CD4-positive, alpha-beta memory T cell (primary cell): ENCODE measurements at places on chromosomes 1 and 21. TPM values are rescaled to one million over a fixed set of nuclear protein-coding genes. Genes with fewer than 3 reads are reported as not detected.

- DNase-seq: no peak
Measured at GRCh38 chr1:6040861-6041415, 4.8 kb upstream of the KCNAB2 start.

DNA sequence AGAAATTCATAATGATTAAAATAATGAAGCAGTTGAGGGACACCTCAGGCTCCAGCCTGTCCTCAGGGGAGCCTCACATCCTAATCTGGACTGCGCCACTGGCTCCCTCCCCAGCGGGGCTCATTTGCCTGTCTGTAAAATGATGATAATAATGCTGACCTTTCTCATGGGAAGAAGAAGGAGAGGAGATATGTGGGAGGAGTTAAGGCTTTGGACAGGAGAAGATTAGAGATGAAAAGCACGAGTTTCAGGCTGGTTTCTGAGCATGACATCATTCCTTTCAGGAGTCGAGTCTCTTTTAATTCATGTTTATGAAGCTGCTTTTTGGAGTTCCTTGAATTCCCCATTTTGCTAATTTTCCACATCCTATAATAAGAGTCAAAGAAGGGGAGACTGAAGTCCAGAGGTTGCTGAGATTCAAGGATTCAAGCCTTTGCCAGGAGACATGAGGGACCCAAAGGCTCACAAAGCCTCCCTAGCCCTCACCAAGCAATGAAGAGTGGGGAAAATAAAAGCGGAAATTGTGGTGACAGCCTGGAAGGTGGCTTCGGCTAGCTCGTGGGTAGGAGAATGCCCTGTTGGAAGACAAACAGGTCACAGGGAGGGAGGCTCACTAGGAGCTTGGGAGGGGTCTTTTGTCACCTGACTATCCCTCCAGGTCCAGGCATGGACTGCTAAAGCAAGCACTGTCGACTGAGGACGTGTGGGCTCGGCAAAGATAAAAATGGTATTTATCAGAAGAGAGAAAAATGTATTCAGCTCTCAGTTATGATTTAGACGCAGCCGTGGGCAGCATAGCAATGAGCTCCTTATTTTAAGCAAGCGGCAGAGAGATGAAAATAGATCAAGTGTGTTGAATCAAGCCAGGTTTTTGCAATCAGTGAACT is 27.5 kb upstream of the STMN1 start:
- DNase-seq: no peak

DNA sequence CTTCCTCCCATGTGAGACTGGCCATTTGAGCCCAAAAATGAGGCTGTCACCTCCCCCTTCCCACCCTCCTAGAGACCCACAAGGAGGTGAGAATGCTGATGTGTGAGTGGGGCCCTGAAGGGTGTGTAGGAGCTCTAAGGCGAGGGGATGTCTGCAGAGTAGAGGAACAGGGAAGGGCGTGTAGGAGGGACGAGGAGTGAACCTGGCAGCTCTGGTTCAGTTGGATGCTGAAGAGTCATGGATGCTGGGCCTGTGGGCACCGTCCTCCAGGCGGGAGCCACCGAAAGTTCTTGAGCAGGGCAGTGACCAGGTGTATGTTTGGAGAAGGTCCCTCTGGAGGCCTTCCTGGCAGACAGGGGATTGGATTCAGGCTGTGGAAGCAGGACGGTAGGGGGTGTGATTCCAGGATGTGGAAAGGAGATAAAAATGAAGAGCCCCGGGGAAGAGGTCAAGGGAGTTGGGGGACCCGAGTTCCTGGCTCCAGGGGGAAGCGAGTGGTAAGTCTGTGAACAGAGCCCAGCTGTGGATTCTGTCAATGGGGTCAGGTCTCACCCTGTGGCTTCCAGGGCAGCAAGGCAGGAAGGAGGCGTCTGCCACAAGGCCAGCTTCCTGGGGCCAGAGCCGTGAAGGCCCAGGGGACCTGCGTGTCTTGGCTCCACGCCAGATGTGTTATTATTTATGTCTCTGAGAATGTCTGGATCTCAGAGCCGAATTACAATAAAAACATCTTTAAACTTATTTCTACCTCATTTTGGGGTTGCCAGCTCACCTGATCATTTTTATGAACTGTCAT is 7.9 kb downstream of the SAMD11 start:
- DNase-seq: no peak

GRCh38 chr1:64001038-64001437 is 202.4 kb upstream of the UBE2U start:
- no peak for DNase-seq

- DNase-seq: peak; percentile 50
Measured at GRCh38 chr1:89721351-89721750, 88.4 kb downstream of the LRRC8C start.

TRIM46 gene
- 8.4 TPM for total RNA-seq

DNA sequence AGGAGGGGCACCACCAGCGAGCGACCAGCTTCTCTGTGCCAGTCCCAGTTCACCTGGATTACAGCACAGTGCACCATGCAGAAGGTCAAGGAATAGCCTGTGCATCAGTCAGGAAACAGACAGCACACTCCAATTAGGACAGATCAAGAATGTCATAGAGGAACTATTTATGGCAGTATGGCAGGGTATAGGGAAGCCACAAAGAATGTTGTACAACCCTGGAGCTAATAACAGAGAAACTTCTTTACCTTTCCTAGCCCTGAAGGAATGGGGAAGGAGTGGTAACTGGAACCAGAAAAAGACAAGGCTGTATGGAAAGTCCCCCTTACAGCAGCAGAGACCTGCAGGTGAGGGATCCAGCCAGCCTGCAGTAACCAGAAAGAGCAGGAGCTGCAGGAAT is 87.8 kb upstream of the USP24 start:
- no peak for DNase-seq

DNA sequence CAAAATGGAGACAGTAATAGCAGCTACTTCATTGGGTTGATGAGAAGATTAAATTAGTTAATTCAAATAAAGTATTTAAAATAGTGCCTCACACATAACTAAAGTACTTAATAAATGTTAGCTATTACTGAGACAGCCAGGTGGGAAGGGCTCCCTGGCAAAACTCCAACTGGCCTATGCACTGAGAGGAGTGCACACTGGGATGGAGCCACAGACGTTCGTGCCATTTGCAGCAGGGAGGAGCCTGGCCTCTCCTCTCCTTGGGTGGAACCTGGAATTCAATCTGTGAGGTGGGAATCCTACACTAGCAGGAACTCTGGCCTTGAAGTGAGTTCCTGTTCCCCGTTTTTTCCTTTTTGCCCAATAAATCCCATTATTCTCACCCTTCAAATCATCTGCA is 28.1 kb downstream of the SLC5A9 start:
- no peak for DNase-seq

LAMB3 gene
- total RNA-seq: 0.38 TPM

GRCh38 chr1:44724955-44725698 is 5.8 kb downstream of the RNU5D-1 start:
- DNase-seq: no peak

DNA sequence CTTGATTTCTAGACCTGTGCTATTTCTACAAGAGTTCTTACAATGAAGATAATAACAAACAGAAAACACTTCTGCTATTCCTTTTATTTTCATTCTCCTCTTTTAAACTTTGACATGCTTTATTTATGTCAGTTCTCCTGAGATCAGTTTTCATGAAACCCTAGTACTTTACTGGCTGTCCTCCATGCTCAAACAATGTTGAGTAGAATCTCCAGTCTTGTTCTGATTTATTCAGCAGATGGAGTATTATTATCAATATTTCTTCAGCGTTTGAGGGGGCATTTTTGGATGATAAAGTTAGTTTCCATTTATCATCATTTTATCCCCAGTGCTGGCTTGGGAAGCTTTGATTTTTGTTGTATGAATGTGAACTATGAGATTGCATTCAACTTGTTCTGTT is 85.9 kb upstream of the WARS2 start:
- no peak for DNase-seq

GRCh38 chr1:233675893-233676292 is 62.0 kb downstream of the KCNK1 start:
- DNase-seq: no peak

GRCh38 chr1:9238134-9238533 is 3.6 kb downstream of the H6PD start:
- no peak for DNase-seq
